ENCODE measurements at places on chromosomes 7 and 10.

GRCh38 chr7:113209449-113210203, 91.3 kb upstream of the SMIM30 start:
- no peak for DNase-seq

DNA sequence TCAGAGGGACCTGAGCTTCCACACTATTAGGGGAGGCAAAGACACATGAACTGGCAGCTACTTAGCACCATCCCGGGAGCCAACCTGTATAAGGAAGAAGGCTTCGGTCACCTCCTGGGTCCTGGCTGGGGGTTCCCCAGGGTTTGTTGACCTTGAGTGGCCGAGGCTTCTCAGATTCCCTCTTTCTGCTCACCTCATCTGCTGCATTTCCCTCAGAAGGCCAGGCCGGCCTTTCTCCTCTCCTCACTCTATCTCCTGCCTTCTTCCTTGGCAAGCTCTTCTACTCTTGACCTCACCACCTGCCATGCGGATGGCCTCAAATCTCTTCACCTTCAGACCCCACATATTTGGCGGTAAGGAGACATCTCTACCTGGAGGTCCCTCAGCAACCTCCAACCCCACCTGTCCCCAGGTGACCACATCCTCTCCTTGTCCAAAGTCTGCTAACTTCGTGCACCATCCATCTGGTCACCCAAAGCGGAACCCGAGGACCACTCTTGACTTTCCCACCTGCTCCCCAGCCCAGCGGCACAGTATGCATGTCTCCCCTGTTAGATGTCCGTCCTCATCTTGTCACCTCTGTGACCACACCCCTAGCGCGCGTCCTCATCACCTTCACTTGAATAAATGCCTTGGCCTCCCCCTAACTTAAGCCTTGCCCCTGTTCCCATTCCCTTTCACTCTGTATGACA, 133.8 kb upstream of the UNC5B start:
- no peak for DNase-seq

GRCh38 chr7:7761340-7761973, 43.0 kb upstream of the RPA3 start:
- no peak for DNase-seq

- no peak for DNase-seq
These were observed 26.1 kb downstream of the MNX1 start for GRCh38 chr7:156984174-156984891.

DNA sequence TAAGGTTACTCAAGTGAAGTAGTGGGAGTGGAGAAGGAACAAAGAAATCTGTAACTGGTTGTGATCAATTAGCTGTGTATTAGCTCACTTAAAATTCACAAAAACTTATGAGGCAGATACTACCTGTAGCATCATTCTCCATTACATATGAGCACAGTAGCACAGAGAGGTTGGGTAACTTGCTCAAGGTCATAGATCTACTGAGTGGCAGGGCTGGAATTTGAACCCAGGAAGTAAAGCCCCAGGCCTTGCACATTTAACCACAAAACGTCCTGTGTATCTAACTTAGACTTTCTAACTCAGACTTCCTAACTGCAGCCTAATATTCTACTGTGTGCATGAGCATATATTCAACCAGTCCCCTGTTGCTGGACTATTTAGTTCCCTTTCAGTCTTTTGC, 5.6 kb upstream of the SLF2 start:
- no peak for DNase-seq

GRCh38 chr10:114662646-114663217, 4.7 kb upstream of the ABLIM1 start:
- DNase-seq, result no peak

GRCh38 chr10:4257939-4258465, 473.0 kb upstream of the KLF6 start:
- DNase-seq, result no peak

- no peak for DNase-seq
These were observed 191.7 kb downstream of the ARL4A start for GRCh38 chr7:12879139-12879538.

DNA sequence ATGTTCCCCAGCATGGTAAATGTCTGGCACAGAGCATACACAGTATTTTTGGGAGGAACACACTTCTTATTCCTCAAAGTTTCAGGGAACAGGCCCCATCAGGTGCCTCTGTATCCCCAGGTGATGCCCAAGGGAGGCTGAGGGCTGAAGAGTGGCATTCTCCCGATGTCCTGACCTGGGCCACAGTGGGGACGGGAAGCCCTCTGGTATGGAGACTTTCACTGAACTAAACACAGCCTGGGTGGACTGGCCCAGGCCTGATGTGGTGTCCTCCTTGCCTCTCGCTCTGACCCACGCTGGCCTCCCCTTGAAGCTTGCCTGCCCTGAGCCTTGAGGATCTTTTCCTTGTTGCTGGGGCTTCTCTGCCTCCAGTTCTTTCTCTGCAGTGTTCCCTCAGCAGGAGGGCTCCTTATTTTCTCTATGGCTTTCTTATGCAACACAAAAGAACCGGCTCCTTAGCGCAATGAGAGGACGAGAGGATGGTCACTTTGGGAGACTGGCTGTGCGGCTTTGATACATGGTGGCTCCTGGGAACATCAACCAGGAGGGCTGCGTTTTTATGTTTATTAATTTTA, 157.5 kb upstream of the TNS3 start:
- DNase-seq, result no peak

DNA sequence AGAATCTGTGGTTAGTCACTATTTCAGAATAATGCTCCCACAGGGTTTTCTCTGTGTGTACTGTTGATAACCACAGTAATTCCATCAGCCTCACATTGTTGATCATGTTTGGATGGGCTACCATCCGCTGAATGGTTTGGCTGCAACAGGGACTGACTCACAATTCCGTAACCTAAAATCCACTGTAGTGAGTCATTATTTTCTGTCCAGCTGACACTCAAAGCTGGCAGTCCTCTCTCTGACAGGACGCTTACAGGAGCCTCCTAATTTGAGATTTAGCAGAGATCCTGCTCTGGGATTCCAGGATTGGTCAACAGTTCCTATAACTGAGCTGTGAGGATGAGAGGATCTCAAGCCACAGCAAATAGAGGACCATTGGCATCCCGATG, 32.7 kb downstream of the VWA2 start:
- DNase-seq, result no peak

DNA sequence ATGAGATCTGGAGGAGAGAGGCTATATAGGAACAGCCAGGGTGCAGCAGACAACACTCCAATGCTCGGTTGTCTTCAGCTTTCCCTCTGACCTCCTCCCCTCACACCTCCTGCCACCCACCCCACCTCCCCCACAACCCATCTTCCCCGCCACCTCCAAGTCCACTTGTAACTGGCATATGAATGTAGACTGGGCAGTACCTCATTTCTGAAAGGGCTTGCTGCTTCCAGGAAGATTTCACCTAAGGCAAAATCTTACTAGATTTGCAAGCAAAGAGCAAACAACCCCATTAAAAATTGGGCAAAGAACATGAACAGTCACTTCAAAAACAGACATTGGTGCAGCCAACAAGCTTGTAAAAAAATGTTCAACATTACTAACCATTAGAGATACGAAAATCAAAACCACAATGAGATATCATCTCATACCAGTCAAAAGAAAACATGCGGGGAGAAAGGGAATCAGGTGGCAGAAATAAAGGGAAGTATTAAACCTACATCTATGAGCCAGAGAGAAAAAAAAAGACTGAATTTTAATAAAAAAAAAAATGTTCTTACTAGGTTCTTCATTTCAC, 164.6 kb upstream of the C1GALT1 start:
- DNase-seq, result no peak

- no peak for DNase-seq
These were observed 13.5 kb downstream of the ATP5MK start for GRCh38 chr10:103382769-103383168.

GRCh38 chr7:108094933-108095710, 35.0 kb downstream of the LAMB4 start:
- DNase-seq, result no peak

DNA sequence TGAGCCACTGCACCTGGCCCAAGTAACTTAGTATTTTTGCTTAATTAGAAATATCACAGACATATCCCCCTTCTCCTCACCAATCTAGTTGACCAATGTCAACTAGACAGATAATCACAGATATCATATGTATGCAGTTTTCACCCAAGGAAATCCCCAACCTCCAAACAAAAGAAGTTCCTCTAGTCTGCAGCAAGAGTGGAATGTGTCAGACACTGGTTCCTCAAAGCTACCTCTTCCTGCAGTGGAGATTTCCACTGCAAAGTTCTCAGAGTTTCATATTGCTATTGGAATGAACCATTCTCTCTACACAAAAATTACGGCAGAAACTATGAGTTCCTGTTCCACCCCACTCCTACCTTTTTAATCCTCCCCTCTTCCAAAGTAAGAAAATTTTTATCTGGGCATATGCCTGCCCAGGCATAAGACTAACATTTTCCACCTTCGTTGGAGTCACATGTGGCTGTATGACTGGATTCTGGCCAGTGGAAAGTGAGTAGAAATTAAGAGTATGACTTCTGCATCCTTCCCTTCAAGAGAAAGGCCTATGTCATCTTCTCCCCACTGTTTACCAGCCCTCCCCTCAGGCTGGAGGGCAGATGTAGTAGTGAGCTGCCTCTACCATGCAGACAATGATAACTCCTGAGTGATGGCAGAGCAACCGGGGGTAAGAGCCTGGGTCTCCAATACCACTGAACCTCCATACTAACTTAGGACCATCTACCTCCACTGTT, 103.0 kb downstream of the MYOF start:
- no peak for DNase-seq

- DNase-seq, result no peak
These were observed 786 bp downstream of the ATP5F1C start for GRCh38 chr10:7788639-7789286.

DNA sequence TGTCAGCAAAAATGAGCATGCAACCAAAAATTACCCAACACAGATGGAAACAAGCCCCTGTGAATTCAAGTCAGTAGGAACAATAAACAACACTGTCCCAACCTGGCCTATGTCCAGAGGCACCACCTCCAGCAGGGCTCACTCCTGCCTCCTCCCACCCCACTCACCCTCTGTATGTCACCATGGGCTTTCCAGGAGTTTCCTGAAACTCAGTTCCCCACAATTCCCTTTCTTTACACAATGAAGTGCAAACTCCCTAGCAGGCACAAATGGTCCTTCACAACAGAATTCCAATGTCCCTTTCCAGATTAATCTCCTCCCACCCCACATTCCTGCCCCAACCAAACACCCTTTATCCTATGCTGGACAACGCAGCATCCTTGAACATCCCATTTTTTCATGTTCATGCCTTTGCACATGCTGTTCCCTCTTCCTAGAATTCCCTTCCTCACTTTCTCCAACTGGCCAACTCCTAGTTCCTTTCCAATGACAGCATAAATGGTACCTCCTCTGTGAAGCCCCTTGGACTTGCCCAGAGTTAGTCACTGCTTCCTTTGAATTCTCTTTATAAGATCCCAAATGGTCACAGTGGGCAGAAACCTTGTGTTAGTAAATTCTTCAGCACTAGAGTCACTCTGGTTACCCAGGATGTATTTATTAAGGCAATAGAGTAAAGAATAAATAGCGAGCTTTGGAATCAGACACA, 157.5 kb downstream of the SLIT1 start:
- no peak for DNase-seq

- no peak for DNase-seq
These were observed 49.4 kb upstream of the ATRNL1 start for GRCh38 chr10:115043719-115044118.

DNA sequence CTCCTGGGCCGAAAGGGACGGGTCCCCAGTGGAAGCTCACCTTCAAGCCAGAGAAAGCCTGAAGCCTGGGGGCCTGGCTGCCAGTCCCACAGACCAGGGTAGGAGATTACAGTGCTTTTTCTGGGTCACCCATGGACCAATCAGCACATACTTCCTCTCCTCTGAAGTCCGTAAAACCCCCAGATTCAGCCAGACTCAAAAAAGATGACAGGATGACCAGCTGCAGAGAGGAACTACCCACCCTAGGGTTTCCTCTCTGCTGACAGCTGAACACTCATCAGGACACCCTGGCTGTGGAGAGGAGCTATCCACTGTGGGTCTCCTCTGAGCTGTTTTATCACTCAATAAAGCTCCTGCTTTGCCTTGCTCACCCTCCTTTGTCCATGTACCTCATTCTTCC, 78.0 kb downstream of the SAMD9 start:
- no peak for DNase-seq

DNA sequence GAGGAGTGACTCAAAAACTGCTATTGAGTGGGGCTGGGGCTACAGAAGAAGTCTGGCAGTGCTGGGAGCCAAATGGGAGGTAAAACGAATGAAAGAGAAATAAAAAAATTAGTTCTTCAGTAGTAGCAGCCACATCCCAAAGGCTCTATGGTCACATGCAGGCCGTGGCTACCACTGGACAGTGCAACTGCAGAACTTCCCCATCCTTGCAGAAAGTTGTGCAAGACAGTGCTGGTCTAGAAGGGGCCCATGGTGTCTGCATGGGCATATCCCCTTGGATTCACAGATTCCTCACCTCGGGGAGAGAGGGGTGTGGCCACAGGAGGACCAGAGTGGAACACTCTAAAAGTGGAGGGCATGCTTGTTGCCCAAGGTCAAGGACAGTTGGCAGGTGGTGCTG, 47.6 kb downstream of the RPS24 start:
- no peak for DNase-seq

- no peak for DNase-seq
These were observed 20.0 kb downstream of the UNC5B start for GRCh38 chr10:71232089-71232998.

DNA sequence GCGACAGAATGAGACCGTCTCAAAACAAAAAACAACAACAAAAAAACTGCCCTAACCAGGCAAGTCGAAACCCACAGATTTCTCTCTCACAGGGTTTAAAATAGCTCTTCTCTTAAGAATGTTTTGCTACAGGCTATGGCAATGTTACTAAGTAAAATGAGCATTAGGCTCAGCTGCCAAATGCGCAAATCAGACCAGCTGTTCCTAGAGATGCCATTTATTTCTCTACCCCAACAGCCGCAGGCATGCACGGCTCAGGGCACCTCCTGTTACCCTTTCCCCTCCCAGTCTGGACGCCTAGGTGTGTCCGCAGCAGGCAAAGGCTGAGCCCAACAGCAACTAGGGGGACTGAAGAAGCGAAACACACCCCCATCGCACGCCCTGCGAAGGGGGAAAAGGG, 168.3 kb upstream of the MBL2 start:
- DNase-seq, result no peak

GRCh38 chr10:51031950-51032349, 42.3 kb upstream of the PRKG1 start:
- DNase-seq, result no peak

GRCh38 chr7:37942934-37943610, 22.6 kb downstream of the EPDR1 start:
- DNase-seq, result no peak

GRCh38 chr7:17580141-17580540, 281.7 kb downstream of the AHR start:
- DNase-seq, result no peak

GRCh38 chr10:74977072-74977471, 134.4 kb upstream of the SAMD8 start:
- DNase-seq, result no peak
